ENCODE measurements at places on chromosomes 6 and 20.
A peak's percentile ranks its signal among the peaks of the same experiment; 100 is the strongest.

GRCh38 chr6:108727966-108728730, 120.1 kb upstream of the ARMC2 start:
- no peak for DNase-seq

DNA sequence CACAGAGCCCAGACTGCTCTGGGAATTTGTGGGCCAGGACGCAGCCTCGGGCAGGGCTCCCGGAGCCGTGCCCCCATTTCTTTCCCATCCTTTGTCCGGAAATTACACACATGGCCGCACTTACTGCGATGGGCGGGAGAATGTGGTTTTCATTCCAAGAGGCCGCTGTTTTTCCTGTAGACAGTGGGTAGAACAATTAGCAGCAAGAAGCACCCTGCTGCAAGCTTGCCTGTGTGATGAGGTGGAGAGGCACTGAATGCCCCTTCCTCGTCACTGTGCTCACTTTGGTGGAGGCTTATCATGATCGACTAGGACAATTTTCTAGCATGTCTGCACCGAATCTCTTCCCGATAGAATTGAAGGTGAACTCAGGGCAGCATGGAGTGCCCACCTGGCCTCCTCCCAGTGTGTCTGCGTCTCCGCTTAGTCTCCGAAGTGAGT, 102.8 kb downstream of the DACT2 start:
- no peak for DNase-seq

DNA sequence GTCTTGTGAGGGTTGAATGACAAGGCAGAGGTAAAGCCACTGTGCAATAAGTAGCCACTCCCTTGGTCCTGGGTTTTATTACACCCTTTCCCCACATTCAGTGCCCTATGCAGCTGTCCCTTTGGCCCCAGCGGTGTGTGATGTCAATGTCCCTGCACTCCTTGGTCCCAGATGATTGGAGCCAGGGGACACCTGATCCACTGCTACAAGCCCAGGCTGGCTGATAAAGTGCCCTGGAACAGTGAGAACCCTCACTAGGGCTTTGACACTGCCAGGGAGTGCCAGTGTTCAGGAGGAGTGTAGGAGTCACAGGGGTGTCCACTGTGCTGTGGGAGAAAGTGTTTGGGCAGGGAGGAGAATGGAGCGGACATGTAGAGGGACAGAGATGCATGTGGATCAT, 30.4 kb downstream of the GABRR1 start:
- no peak for DNase-seq

DNA sequence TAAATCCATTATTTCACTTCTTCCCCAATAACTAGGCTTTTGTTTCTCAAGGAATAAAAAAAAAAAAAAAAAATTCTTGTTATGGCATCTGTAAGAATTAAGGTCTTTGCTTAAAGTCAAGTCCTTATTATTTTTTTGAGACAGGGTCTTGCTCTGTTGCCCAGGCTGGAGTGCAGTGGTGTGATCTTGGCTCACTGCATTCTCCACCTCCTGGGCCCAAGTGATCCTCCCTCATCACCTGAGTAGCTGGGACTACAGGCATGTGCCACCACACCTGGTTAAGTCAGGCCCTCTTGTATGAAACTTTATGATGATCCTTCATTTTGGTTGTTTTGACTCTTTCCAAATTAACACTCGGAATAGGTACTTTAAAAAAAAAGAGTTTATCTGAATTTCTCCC, 17.3 kb downstream of the DSTN start:
- DNase-seq, result no peak

DNA sequence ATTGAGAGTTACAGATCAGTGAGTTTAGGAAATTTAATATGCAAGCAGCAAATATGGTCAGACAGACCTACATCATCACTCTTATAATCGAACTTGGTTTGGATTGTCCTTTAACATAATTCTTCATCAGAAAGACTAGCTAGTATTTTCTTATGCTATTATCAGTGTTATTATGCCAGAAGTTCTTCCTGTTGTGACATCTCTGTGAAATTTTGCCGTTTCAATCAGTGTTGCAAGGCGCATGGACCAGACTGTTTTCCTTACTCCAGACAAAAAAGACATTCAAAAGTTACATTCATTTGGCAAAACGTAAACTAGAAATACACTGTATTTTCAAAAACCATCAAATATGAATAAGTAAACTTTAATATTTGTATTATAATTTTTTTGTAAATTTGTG, 5.7 kb upstream of the TENT5A start:
- no peak for DNase-seq

GRCh38 chr6:53279293-53279692, 69.5 kb downstream of the ELOVL5 start:
- DNase-seq, result no peak

- DNase-seq, result no peak
Observed at GRCh38 chr20:11035211-11035610, 361.4 kb upstream of the JAG1 start.

DNA sequence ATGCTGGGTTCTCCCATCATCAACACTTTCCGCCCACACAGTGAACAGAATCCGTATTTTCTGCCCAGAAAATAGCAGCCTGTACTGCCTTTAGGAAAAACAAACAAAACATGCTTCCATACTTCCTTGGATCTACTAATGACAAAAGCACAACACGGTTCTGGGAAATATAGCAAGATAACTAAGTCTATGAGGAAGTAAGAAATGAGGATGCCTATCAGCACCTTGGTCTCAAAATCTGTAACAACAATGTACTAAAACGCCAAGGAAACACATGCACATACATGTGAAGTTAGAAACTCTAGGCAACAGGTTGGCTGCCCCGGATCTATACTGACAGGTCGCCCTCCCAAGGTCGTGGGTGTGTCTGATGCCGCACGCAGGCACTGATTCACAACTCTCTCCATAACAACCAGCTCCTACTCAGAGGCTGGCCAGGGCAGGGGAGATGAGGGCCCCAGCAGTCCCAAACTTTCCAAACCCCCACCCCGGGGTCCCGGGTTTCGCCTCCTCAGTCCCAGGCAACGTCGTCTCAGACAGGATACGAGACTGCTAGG, 710 bp downstream of the BTBD9 start:
- peak; percentile 64 for DNase-seq

- no peak for DNase-seq
Observed at GRCh38 chr6:44722736-44723135, 335.2 kb downstream of the CDC5L start.

- DNase-seq, result peak; percentile 57
Observed at GRCh38 chr6:9307786-9308185, 872.4 kb upstream of the SLC35B3 start.

DNA sequence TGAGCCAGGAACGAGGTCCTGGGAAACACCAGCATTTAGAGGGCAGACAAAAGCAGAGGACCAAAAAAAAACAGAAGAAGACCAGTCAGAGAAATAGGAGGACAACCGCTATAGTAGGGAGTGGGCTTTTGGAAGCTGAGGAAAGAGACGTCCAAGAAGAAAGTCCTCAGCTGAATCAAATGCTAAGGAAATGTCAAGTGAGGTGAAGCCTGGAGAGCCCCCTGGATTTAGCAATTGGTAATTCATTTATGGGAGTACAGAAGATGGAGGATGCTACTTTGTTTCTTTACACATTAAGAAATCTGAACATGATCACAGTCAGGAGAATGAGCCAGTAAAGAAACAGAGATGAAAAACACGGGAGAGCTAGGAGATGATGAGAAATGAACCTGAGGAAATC, 41.1 kb downstream of the LRP11 start:
- DNase-seq, result no peak

All from trophoblast cell (in vitro differentiated cells and primary cell).